Kasumi-1 (cell line): ENCODE measurements at places on chromosomes 3 and 15.

DNA sequence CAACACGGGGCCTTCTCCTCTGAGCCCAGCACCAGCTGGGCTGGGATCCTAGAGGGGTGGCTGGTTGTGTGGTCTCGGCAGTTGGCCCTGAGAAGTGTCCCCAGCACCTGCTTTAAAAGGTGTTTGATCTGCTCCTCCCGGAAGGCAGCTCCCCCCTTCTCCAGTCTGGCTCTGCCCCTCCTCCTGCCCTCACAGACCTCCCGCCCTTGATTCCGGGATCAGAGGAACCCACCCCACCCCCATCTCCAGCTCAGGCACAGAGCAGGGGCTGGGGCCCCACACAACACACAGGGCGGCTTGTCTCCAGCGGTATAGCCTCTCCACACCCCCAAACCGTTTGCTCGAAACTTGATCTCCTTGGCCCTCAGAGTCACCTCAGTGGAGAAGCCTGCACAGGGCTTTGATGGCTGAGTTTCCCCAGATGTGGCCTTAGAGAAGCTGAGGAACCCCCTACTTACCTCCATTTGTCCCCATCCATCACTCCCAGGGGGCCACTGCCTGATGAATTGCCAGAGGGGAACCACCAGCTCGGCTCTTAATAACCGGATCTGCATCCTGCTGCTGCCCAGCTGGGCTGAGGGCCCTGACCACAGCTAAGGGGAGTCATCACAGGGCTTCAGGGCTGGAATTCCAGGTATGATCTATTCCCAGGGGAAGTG, 6.4 kb upstream of the STRA6 start:
- DNase-seq: peak; percentile 11

- DNase-seq: peak; percentile 43
Observed at GRCh38 chr15:90873998-90874605, 5.7 kb downstream of the FURIN start.

DNA sequence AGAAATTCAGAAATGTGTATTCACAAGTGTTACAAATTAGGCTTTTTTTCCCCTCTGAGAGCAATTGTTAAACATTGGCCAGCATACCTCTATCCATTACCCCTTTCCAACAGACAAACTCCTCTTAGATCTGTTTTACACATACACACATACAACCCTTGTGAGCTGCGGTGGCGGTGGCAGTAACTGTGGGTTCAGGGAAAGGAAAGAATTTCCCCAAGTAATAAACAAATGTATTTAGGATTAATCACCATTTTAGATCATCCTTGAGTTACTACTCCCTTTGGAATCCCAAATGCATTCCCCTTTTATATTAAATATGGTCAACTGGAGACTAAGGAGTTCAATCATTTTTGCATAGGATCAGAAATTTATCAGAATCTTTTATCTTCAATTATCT, 667.0 kb downstream of the FHIT start:
- no peak for DNase-seq

GRCh38 chr3:46656778-46657556, 36.5 kb downstream of the ALS2CL start:
- no peak for DNase-seq

DNA sequence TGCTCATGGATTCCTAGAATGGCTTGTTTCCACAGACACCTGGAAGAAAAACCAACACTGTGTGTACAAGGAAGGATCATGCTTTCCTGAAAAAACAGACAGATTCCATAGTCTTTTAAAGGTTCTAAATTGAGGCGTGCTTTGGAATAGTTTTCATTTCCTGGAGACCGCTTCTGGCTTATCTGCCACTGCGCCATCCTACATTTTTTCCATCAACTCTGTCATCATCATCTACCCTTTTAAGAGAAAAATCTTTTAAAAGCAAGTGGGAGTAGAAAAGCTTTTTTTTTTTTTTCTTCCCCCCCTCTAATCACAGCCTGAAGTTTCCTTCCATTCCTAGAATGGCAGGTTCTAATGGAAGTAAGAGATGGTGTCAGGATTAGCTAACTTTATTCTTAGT, 379.4 kb upstream of the C2CD4B start:
- no peak for DNase-seq

GRCh38 chr3:168973897-168974296, 689.6 kb downstream of the MECOM start:
- DNase-seq: no peak

- no peak for DNase-seq
Observed at GRCh38 chr15:79863886-79864285, 32.9 kb downstream of the MTHFS start.

DNA sequence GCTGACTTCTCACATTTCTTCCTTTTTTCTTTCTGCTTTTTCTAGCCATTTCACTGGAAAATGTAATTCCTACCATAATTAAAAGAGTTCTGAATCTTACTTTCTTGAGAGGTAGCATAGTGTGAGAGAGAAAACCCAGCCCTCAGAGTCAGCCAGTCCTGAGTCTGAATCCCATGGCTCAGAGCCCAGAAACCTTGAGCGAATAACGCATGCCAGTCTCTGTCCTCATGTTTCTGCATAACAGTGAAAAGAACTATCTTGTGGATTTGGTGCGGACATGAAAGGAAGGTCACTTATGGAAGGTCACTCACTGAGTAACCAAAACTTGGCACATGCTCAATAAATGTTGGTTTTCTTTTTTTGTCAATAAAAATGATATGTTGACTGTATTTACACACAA, 29.3 kb upstream of the SLCO3A1 start:
- no peak for DNase-seq

GRCh38 chr3:71710906-71711494, 14.2 kb downstream of the EIF4E3 start:
- DNase-seq: peak; percentile 46

DNA sequence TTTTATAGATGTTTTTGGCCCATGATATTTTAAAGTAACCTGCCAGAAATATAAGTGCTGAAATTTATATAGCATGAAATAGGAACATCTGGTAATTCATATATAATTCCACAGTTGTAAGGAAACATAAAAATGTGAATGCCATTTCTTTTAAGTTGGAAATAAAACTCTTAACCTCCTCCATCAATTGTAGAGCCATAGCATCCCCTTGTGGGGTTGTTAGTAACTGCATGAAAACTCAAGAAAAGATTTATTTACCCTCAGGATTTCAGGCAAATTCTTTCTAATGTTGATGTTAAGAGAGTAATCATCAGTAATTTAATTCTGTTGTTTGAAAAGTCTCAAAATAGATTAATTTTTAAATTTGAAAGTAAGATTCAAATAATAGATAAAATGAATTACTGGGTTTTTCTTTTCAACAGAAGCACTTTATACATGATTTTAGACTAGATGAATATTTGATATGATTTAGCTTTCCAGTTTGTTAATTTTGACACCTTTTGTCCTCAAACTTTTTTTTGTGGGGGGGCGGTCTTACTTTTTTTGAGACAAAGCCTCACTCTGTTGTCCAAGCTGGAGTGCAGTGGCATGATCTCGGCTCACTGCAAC, 74.7 kb downstream of the RASA2 start:
- peak; percentile 76 for DNase-seq

- DNase-seq: no peak
Observed at GRCh38 chr3:30753766-30754165, 140.7 kb downstream of the GADL1 start.

- DNase-seq: no peak
Observed at GRCh38 chr3:153061938-153062528, 100.0 kb upstream of the RAP2B start.

- DNase-seq: no peak
Observed at GRCh38 chr15:38192496-38192895, 60.1 kb upstream of the SPRED1 start.

- DNase-seq: no peak
Observed at GRCh38 chr15:57148262-57148661, 228.0 kb upstream of the CGNL1 start.

GRCh38 chr3:194584866-194585265, 48.4 kb downstream of the TMEM44 start:
- DNase-seq: no peak

GRCh38 chr3:151074256-151074655, 11.2 kb upstream of the MED12L start:
- no peak for DNase-seq

DNA sequence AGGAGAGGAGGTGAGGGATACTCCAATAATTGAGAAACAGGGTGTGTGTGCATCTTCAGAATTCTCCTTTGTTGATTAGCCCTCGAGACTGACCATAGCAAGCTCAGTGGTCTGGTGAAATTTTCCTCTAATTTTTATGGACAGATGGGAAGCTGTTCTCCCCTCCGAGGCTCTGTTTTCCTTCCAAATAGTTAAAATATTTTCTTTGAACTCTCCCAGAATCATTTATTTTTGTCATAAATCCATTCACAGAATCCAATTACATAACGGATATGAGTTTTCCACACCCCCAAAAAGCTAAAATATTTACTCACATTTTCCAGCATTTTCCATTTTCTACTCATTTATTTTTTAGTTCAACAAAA, 36.5 kb downstream of the QTRT2 start:
- DNase-seq: no peak

GRCh38 chr3:143973259-143974021, 1.8 kb downstream of the DIPK2A start:
- peak; percentile 92 for DNase-seq

- no peak for DNase-seq
Observed at GRCh38 chr15:43493703-43494472, 932 bp upstream of the TP53BP1 start.

DNA sequence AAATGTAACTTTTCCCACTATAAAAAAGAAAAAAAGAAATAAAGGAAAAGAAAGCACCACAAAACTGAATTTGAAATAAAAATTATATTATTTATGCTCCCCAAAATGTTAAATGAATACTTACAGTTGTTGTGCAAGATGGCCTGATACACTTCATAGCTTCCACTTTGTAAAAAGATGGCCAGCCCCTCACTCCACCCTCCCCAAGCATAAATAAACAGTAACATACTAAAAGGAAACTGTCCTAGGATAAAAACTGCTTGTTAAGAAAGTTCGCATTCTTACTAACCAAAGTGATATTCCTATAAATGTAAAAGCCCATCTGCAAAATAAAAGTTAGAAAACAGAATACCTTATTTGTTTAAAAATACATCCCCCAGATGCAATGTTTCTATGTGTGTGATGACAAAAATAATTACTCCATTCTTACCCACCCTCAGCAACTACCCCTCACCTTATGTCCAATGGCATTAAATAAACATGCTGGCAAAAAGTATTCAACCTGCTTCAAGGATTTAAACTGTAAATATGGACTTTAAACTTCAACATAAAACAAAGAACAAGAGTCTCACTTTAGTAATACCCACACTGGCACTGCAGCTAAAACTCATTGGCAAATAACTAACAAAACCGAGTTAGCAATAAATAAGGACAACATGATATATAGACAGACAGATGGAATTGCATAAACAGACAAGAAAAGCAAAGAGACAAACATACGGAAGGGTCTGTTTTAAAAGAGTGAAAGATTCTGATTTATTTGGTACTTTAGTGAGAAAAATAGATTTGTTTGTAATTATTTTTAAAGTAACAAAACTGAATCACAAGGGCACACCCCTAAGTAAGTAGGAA, 47.7 kb downstream of the ZBTB20 start:
- no peak for DNase-seq

- no peak for DNase-seq
Observed at GRCh38 chr3:19216669-19217337, 68.5 kb downstream of the KCNH8 start.

- DNase-seq: no peak
Observed at GRCh38 chr3:110324171-110324705, 747.4 kb upstream of the NECTIN3 start.

DNA sequence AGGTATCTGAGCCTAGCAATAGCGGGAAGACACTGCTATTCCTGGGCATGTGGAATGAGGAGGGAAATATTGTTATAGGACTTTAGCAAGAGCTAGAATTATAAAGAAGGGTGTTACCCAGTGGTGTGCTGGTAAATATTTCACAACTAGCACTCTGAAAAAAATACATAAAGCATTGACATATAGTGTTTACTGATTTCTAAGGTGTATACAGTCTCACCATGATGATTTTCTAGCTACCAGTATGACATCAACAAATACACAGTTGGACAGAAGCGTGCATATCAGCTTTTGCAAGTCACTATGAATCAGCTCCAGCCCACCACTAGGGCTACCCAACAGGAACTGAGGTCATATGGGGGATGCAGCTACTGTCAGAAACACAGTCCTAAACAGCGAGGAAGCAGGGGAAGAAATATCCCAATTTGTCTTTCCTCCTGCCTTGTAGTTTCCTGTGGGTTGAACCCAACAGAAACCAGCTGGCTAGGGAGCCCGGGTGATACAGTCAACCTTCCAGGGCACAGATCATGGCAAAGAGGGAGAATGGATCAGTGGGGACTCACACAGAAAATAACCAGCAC, 39.6 kb downstream of the HGD start:
- peak; percentile 91 for DNase-seq

- DNase-seq: no peak
Observed at GRCh38 chr3:122681974-122682409, 1.4 kb downstream of the PARP14 start.

GRCh38 chr15:81473946-81474345, 99.9 kb upstream of the TMC3 start:
- no peak for DNase-seq

DNA sequence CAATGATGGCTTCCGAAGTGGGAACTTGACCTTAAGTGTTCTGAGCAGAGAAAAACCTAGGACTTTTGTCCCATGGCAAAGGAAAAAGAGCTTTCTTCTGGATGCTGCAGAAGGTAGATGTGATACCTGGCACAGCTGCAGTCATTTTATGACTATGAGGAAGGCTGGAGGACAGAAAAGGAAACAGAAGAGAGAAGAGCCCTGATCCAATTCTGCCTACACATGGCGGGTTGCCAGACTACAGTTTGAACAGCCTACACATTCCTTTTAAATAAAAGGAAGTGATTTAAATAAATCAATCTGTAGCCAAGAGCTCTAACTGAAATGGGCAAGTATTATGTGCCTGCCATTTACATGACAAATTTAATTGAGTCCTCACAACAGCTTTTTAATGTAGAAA, 43.6 kb upstream of the CHRNB4 start:
- no peak for DNase-seq

- DNase-seq: no peak
Observed at GRCh38 chr15:101264911-101265641, 12.2 kb downstream of the SELENOS start.

DNA sequence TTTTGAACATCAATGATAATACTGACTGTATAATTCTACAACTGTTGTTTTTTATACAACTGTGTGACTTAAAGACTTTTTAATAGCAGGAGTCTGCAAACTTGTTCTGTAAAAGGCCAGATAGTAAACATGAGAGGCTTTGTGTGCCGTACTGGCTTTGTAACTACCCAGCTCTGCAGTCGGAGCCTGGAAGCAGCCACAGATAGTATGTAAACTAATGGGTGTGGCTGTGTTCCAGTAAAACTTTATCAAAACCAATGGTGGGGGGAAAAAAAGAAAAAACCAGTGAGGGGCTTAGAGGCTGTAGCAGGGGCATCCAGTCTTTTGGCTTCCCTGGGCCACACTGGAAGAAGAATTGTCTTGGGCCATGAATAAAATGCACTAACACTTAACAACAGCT, 11.9 kb downstream of the ASB7 start:
- no peak for DNase-seq

DNA sequence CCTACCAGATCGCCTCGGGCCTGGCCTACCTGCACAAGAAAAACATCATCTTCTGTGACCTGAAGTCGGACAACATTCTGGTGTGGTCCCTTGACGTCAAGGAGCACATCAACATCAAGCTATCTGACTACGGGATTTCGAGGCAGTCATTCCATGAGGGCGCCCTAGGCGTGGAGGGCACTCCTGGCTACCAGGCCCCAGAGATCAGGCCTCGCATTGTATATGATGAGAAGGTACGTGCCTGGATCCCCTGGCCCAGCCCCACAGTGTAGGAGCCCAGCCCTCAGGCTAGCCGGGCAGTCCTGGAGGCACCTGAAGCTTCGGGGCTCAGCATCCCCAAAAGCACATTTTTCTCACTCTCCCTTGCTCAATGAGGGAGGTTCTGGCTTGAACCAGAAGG, 135.8 kb downstream of the LRRK1 start:
- DNase-seq: no peak

GRCh38 chr3:107674371-107674770, 151.6 kb downstream of the BBX start:
- DNase-seq: no peak
